Forelimb muscle (tissue), 1 donor: ENCODE measurements at places on chromosomes 12 and 14. TPM values are rescaled to one million over a fixed set of nuclear protein-coding genes. Genes with fewer than 3 reads are reported as not detected.

Gene FGD6
- 4.1 TPM for polyA plus RNA-seq

Gene HCAR2
- 0.09 TPM for polyA plus RNA-seq

Gene KRT83
- polyA plus RNA-seq, result not detected

Gene MYBPC1
- polyA plus RNA-seq, result 3,952 TPM

Gene PARPBP
- polyA plus RNA-seq, result 5.4 TPM

Gene DDN
- 33.6 TPM for polyA plus RNA-seq

Gene UBE3B
- 22.3 TPM for polyA plus RNA-seq

Gene TEX52
- polyA plus RNA-seq, result 1.2 TPM

DNA sequence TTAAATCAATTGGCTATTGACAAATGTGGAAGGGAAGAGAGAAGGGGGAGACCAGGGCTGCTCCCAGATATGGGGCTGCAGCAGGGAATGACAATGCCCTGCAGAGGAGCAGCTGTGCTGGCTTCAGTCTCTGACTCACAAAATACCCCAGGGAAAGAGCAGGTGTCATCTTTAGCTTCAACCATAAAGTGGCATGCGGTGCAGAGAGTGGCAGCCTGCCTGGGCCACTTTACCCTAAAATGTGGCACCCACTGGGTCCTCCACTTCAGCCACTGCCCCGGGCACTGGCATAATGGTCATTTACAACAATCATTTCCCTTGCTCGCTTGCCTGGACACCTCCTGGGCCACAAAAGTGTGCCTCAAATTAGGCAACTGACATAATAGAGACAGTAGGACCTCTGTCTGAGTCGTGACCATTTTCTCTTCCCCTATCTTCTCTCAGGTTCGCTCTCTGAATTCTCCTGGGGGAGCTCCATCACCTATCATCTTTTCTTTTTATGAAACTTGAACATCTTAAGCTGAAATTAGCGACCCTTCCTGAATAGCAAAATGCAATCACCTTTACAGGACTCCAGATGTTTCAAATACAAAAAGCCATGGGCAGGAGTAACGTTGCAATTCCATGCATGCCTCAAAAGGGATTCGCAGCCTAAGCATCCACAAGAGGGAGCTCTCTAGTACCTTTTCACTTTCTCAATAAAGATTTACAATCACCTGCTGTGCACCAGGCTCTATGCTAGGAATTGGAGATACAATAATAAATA, 179.9 kb upstream of the ATF7IP start:
- DNase-seq, result peak; percentile 16

- DNase-seq, result no peak
Measured at GRCh38 chr12:80938397-80938796, 663 bp upstream of the LIN7A start.

DNA sequence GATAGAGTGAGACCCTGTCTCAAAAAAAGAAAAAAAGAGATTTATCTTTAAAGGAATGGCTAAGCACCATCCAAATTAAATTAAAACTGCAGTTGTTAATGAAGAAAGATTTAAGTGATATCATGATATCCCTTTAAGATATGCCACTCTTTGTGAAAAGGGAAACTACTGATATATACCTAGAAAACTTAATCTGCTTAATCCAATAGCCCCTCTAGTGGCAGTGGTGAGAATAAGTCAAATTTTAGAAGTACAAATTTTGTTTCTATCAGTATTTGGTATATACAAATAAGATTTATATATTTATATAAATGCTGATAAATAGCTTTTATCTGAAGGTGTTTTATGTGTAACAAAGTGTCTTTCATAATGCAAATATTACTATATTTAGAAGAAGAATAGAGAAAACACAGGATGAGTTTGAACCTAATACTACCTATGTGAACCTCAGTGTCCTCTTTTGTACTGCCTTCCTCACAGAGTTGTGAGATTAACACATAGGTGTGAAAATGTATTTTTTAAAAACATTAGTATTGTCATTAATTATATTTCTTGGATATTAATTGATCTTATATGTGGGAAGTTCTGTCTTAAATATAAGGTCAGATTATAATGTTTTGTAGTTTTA, 51.4 kb upstream of the GARIN2 start:
- no peak for DNase-seq

- no peak for DNase-seq
Measured at GRCh38 chr14:89330236-89331002, 86.6 kb downstream of the FOXN3 start.

- DNase-seq, result no peak
Measured at GRCh38 chr14:68668531-68668930, 124.3 kb downstream of the ZFP36L1 start.

GRCh38 chr12:107571492-107571891, 114.1 kb upstream of the PWP1 start:
- DNase-seq, result no peak

GRCh38 chr12:75922944-75923642, 108.5 kb downstream of the PHLDA1 start:
- no peak for DNase-seq

DNA sequence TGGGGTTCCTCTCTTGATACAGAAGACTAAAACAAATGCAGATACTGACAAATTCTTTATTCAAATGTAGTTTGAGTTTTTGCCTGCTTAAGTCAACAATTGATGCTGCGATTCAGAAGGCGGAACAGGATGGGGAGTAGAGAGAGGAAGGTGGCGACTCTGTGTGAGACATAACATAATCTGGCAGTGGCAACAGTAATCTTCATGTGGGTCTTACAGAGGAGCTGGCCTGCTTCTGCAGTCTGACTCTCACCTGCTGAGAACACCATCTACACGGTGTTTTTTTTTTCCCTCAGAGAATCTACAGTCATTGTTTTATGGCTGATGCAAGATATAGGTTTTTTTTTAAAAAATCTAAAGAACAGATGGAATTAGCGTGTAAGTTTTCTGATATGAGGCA, 10.1 kb downstream of the CCDC92 start:
- DNase-seq, result no peak

GRCh38 chr12:26630546-26631027, 202.4 kb downstream of the ITPR2 start:
- DNase-seq, result no peak

DNA sequence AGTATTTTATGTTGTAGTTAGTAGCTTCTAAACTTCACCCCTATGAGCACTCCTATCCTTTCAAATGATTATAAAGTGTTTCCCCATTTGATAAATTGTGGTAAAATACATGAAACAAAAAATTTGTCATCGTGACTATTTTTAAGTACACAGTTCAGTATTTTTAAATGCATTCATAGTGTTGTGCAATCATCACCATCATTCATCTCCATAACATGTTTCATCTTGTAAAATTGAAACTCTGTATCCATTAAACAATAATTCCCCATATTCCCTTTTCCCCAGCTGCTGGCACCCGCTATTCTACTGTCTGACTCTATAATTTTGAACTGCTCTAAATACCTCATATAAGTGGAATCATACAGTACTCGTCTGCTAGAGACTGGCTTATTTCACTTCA, 52.5 kb downstream of the ATP23 start:
- no peak for DNase-seq

DNA sequence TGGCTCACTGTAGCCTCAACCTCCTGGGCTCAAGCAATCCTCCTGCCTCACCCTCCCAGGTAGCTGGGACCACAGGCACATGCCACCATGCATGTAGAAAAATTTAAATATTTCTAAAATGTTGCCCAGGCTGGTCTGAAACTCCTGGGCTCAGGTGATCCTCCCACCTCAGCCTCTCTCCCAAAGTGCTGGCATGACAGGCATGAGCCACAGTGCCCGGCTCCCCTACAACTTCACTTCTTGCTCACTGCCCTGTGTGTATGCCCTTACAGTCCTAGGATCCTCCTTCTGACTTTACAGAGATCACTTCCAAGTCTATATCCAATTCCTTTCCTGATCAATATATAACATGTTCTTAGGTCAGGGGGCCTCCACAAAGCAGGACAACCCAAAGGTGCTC, 23.8 kb upstream of the CREBL2 start:
- no peak for DNase-seq

DNA sequence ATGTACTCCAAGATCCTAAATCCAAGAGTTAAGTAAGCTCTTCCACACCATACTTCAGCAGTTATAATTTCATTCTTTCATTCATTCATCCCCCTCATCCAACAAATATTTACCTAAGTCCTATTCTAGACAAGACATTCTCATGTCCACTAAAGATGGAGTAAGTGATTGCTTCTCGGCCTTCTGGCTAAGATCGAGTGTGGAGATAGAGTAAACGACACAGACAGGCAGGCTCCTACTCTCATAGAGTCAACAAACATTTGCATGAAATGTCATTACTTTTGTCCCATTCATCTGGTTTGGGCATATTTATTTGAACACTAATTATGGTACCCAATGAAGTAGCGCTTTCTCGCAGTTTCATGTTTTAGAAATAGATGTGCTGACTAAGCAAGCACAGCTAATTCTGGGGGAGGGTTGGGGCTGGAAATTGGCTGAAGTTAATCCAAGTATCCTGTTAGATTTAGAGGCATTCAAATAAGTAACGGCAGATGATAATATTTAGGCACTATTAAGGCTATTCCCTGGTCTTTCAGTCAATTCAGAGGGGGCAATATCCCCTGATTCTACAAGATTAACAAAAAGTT, 176.5 kb downstream of the CEP128 start:
- DNase-seq, result no peak

DNA sequence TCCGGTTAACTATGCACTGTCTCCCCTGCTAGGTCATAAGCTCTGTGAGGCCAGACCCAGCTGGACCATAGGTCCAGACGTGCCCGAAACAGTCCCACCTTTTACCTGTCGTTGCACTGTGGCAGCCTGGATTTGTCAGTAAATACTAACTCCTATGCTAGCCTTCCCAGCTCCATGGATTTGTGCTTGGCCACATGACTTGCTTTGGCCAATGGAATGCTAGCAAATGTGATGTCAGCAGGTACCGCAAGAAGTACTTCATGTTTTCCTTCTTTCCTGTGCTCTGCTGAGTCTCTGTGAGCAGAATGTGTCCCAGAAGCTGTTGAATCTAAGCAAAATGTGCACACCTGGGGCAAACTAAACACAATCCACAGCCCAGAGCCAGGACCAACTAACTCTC, 157.2 kb downstream of the ANO2 start:
- no peak for DNase-seq

DNA sequence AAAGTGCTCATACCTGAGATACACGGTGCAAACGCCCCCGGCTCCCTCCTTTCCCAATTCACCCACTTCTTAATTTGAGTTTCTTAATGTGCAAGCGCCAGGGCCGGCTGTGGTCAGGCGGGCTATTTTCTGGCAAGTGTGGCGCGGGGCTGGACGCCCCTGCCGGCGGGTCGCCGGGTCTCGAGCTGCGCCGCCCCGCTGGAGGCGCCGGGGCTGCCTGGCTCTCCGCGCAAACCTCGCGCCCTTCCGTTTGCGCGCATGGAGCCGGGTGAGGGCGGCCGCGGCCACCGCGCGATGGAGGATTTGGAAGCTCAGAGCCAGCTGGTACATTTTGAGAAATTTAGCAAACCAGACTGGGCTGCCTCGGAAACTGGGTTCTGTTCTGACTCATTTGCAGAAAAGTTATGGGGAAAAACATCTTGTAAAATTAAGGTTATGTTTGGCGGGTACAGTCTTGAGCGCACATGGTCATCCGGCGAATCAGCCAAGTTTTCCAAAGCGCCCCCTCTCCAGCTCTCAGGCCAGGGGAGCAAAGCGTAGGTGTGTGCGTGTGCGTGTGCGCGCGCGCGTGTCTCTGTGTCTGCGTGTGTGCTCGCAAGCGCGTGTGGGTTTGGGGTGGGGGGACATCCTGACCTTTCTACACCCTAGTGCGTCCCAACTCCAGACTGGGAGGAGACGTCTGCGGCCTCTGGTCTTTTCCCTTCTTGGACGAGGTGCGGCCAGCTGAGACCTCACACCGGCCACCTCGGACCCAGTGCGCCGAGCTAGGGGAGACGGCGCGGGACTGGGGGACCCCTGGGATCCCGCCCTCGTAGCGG, 6.5 kb upstream of the OTX2 start:
- DNase-seq, result no peak

GRCh38 chr12:103097496-103097895, 140.0 kb downstream of the ASCL1 start:
- no peak for DNase-seq

DNA sequence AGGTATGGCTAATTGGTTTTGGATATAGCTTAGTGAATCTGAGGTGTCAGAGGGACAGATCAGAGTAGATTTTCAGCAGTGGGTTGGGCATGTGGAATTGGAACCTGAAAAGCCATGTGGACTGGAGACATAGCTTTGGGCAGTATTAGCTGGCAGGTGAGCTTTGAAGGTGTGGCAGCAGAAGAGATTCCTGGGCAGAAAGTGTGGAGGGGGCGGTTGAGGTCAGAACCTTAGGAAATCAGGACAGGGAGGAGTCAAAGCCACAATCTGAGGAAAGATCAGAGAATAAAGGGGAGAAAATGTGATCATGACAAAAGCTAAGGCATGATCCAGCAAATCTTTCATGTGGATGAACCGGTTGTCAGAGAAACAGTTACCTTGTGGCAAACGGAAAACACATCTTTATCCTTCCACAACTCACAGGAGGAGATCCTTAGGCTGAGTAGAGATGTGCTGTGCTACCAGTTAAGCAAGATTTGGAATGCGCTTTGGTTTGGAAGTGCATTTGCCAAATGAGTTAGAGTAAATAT, 56.4 kb downstream of the PTGER2 start:
- DNase-seq, result no peak

GRCh38 chr14:72523424-72524294, 370.2 kb downstream of the DPF3 start:
- no peak for DNase-seq
